Stimulated activated CD4-positive, alpha-beta T cell treated with anti-CD3 and anti-CD28 coated beads, Interleukin-12 subunit alpha, Interleukin-12 subunit beta, amount 100 ng/mL, for 48 hours (primary cell): ENCODE measurements at places on chromosomes 11 and 22.

- no peak for DNase-seq
These were observed 12.7 kb downstream of the TMEM121B start for GRCh38 chr22:17108256-17109112.

- no peak for DNase-seq
These were observed 339.7 kb upstream of the B3GAT1 start for GRCh38 chr11:134751766-134752165.

DNA sequence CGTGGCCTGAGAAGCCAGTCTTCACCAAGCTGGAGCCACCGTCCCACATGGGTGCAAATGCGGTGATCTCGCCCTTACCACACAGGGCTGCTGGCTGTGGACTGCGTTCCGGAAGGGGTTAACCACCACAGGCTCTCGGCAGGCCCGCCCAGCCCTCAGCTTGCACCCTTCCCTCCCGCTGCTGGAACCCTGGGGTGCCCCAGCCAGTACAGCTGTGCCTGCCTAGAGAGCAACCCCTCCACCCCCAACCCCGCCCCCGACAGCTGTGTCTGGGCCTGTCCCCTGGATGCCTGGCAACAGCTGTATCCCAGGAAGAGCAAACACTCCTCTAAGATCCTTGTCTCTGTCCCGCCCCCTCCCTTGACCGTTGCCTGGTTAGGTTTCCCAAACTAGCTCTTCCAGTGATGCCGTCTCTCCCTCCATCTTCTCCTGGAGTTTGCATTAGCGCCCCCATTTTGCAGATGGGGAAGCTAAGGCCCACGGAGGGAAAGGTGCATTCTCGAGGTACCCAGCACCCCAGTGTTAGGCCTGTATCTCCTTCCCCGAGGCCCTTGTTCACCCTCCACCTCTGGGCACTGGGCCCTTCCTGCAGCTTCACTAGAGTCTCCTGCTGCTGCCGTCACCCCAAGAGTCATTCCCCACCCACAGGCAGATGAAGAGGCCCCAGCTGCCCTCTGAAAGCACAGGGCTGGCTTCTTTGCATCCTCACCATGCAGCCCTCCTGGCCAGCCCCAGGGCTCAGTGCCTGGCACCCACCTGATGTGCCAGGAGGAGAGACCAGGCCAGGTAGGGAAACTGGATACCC, 12.6 kb upstream of the COX8A start:
- DNase-seq, result no peak

GRCh38 chr11:58923300-58923788, 15.9 kb upstream of the GLYATL1 start:
- peak; percentile 1 for DNase-seq
